ENCODE measurements at places on chromosomes 2 and 18. TPM values are rescaled to one million over a fixed set of nuclear protein-coding genes. Genes with fewer than 3 reads are reported as not detected.

Gene KRTCAP3
- total RNA-seq: 8.8 TPM

Gene CDH20
- not detected for total RNA-seq

Gene FSHR
- not detected for total RNA-seq

Gene MYO1B
- total RNA-seq: 10.3 TPM

Gene ZNF521
- 47.4 TPM for total RNA-seq

Gene LRATD1
- total RNA-seq: 10.2 TPM

Gene REG3A
- total RNA-seq: not detected

DNA sequence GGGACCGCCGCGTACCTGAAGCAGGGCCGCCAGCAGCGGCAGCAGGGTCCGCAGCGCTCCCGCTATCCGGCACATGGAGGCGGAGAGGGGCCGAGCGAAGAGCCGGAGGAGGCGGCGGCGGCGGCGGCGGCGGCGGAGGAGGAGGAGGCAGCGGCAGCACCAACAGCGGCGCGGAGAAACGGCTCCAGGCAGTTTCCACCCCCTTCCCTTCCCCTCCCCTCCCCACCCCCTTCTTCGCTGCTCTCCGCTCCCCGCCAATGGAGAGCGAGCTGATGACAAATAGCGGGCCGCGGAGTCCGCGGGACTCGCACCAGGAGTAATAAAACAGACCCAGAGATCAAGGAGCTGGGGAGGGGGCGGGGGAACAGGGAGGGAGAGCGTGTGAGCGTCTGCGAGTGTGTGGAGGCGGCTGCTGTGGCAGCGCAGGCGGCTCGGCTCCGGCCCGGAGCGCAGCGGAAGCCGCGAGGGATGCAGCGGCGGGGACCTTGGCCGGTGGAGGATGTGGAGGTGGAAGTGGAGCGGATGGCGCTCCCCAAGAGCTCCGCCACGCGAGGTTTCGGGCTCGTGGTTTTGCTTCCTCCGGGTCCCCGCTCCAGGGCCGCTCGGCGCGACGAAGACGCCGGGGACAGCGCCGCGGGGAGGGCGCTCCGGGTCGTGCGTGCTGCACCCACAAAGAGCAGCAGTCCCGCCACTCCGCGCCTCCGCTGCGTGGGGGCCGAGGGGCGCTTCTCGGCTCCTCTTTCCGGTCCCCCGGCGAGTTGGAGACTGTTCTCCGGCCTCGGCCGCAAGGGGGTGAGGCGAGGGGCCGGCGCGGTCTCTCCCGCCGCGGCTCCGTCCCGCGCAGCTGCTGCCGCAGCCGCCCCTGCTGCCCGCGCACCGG, at the start of gene CDH2:
Gene CDH2 (minus strand): TSS at position 183 of the 880 bp plus-strand sequence. CDS start 108 bp downstream, at position 75.
- DNase-seq: peak; percentile 20
- peaks cover 4% of the 10 kb centered on the region for H3K4me1 ChIP-seq
- peak within 1 kb of the TSS; percentile 40 for H3K27ac ChIP-seq
- peaks cover 4% of the 10 kb centered on the region for H3K27me3 ChIP-seq
- H3K4me3 ChIP-seq: peak within 1 kb of the TSS; percentile 52

- H3K4me3 ChIP-seq: no peak overlapping the region
- H3K27me3 ChIP-seq: no peaks in the 10 kb centered on the region
- H3K4me1 ChIP-seq: no peaks in the 10 kb centered on the region
- no peaks in the 10 kb centered on the region for H3K36me3 ChIP-seq
- DNase-seq: no peak
- no peak overlapping the region for H3K27ac ChIP-seq
These were observed 53.0 kb upstream of the ACYP2 start for GRCh38 chr2:54062401-54062800.

- DNase-seq: no peak
- no peak overlapping the region for H3K27ac ChIP-seq
- no peaks in the 10 kb centered on the region for H3K27me3 ChIP-seq
- no peaks in the 10 kb centered on the region for H3K36me3 ChIP-seq
- no peaks in the 10 kb centered on the region for H3K4me1 ChIP-seq
These were observed 163.7 kb upstream of the SERTAD2 start for GRCh38 chr2:64817453-64817852.

- no peaks in the 10 kb centered on the region for H3K4me1 ChIP-seq
- H3K4me3 ChIP-seq: no peak overlapping the region
- no peak overlapping the region for H3K27ac ChIP-seq
- no peaks in the 10 kb centered on the region for H3K36me3 ChIP-seq
These were observed 301.4 kb downstream of the CDCA7 start for GRCh38 chr2:173656086-173656485.

DNA sequence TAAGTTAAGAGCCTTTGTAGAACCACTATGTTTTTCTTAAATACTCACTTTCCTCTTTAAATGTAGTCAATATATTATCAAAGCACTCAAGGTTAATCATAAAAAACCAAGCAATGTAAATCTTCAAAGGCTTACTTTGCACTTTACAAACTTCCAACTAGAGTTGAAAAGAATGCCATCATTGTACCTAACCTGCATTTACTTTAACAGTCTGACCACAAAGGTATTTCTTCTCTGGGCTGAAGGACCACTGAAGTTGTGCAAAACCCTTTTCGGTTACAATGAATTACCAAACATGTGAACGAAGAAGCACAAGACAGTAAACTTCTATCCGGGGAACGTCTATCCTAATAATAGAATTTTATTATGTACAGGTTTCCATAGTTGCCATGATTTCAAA, 3.0 kb downstream of the HNRNPLL start:
- no peaks in the 10 kb centered on the region for H3K36me3 ChIP-seq
- H3K4me3 ChIP-seq: peak overlapping the region; percentile 77
- no peaks in the 10 kb centered on the region for H3K4me1 ChIP-seq
- DNase-seq: no peak
- H3K27me3 ChIP-seq: no peaks in the 10 kb centered on the region
- peak overlapping the region; percentile 99 for H3K27ac ChIP-seq

DNA sequence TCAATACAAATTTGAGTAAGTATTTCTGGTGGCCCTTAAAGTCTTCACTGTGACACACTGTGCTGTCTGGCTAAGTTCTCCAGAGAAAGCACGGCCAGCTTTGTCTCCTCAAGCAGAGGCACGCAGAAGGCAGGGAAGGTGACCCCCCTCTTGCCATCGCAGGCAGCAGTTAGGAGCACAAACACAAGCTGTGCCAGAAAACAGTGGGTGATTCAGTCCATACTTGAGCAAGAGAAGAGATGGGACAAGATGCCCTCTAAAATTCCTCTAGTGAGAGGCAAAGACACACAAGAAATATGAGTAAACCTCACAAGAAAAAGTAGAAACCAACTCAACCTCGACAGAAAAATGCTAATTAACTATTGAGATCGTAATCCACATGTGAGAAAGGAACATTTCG, 9.8 kb downstream of the MCEE start:
- no peak for DNase-seq
- H3K27me3 ChIP-seq: no peaks in the 10 kb centered on the region
- no peak overlapping the region for H3K27ac ChIP-seq
- no peak overlapping the region for H3K4me3 ChIP-seq
- H3K4me1 ChIP-seq: no peaks in the 10 kb centered on the region

DNA sequence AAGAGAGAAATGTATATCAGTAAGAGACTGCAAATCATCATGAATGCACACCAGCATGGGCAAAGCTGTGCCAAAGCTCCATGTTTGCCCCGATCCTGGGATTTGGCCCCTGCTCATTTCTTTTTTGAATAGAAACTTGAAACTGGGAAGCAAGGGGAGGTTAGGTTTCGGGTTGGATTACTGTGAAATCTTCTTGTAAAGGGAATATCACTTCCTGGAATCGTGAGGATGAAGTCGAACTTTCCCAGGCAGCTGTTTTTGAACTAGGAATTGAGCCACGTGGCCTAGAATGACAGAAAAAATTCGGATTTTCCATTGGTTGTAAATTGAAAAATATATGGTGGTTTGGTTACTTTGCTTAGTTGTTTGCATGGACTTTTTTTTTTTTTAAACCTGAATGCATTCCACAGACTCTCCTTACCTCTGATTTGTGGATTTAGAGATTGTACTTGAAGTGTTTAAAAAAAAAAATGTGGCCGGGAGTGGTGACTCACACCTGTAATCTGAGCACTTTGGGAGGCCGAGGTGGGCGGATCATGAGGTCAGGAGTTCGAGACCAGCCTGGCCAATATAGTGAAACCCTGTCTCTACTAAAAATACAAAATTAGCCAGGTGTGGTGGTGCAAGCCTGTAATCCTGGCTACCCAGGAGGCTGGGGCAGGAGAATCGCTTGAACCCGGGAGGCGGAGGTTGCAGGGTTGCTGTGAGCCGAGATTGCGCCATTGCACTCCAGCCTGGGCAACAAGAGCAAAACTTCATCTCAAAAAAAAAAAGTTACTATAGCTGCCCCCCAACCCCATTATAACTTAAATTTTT, 32.1 kb downstream of the GRHL1 start:
- no peak overlapping the region for H3K4me3 ChIP-seq
- DNase-seq: no peak
- H3K4me1 ChIP-seq: no peaks in the 10 kb centered on the region
- no peaks in the 10 kb centered on the region for H3K27me3 ChIP-seq

- no peak overlapping the region for H3K27ac ChIP-seq
- H3K36me3 ChIP-seq: no peaks in the 10 kb centered on the region
- no peaks in the 10 kb centered on the region for H3K4me1 ChIP-seq
- H3K27me3 ChIP-seq: no peaks in the 10 kb centered on the region
These were observed 114.3 kb downstream of the GCA start for GRCh38 chr2:162458240-162458639.

DNA sequence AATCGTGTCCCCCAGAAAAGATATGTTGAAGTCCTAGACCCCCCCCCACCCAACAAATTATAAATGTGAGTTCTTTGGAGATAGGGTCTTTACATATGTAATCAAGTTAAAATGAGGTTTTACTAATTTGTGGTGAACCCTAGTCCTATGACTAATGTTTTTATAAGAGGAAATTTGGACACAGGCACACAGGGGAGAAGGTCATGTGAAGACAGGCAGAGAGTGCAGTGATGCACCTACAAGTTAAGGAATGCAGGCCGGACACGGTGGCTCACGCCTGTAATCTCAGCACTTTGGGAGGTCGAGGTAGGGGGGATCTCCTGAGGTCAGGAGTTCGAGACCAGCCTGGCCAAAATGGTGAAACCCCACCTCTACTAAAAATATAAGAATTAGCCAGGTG, 5.8 kb upstream of the PMAIP1 start:
- H3K27ac ChIP-seq: no peak overlapping the region
- no peaks in the 10 kb centered on the region for H3K27me3 ChIP-seq
- H3K36me3 ChIP-seq: no peaks in the 10 kb centered on the region
- no peaks in the 10 kb centered on the region for H3K4me1 ChIP-seq

- no peaks in the 10 kb centered on the region for H3K27me3 ChIP-seq
- H3K27ac ChIP-seq: no peak overlapping the region
- H3K4me1 ChIP-seq: no peaks in the 10 kb centered on the region
- peak; percentile 8 for DNase-seq
- no peak overlapping the region for H3K4me3 ChIP-seq
- H3K36me3 ChIP-seq: no peaks in the 10 kb centered on the region
These were observed 1.5 kb downstream of the PROM2 start for GRCh38 chr2:95275601-95276243.
